ENCODE measurements at places on chromosomes 4 and X.

- no peak for DNase-seq
Observed at GRCh38 chr4:173230062-173230461, 61.5 kb downstream of the GALNT7 start.

GRCh38 chr4:24793219-24794005 lies 2.0 kb upstream of the SOD3 start:
- no peak for DNase-seq

GRCh38 chrX:28391528-28391927 lies 195.7 kb upstream of the IL1RAPL1 start:
- no peak for DNase-seq

- no peak for DNase-seq
Observed at GRCh38 chrX:117680286-117680685, 436.3 kb downstream of the KLHL13 start.

- no peak for DNase-seq
Observed at GRCh38 chr4:141220271-141220670, 424 bp upstream of the ZNF330 start.

GRCh38 chr4:179095585-179096221 lies 1653.5 kb upstream of the AGA start:
- DNase-seq = peak; percentile 22

DNA sequence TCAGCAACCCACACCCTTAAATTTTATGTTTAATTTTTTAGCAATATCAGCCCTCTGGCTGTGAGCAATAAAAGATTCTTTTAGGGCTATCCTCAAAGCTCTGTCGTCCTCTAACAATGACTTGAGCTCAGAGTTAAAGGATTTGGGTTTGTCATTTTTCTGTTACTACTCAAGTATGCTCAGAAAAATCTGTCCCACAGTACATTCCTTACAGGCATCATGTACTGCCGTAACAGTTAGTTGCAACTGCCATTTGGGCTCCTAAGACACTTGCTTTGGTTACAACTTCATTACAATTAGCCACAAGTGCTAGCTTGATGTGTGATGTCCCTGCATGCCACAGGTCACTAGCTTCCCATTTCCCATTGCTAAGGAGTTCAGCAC lies 33.2 kb downstream of the COQ2 start:
- DNase-seq = no peak

DNA sequence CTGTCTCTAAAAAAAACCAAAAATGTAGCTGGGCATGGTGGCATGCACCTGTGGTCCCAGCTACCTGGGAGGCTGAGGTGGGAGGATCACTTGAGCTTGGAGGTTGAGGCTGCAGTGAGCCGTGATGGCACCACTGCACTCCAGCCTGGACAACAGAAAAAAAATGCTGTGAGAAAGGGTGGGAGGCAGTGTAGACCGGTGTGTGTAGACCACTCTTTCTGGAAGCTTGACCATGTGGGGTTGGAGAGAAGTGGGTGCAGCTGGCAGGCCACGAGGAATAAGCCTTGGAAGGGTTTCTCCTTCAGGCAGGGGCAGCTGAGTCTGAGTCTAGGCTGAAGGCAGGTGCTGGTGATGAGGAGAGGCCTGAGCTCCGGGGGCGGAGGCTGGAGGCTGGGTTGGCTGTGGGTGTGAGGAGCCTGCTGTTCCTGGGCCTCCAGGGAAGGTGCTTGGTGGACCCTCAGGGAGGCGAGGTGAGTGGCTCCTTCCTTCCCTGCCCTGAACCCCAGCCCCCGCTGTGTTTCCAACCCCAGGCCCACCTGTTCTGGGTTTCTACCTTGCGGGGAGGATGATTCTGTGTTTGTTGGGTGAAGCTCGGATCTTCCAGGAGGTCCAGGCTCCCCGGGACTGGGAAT lies 9.3 kb upstream of the TBC1D14 start:
- no peak for DNase-seq

Data from erythroblast (primary cell).